ENCODE measurements at places on chromosomes 7 and 10.

DNA sequence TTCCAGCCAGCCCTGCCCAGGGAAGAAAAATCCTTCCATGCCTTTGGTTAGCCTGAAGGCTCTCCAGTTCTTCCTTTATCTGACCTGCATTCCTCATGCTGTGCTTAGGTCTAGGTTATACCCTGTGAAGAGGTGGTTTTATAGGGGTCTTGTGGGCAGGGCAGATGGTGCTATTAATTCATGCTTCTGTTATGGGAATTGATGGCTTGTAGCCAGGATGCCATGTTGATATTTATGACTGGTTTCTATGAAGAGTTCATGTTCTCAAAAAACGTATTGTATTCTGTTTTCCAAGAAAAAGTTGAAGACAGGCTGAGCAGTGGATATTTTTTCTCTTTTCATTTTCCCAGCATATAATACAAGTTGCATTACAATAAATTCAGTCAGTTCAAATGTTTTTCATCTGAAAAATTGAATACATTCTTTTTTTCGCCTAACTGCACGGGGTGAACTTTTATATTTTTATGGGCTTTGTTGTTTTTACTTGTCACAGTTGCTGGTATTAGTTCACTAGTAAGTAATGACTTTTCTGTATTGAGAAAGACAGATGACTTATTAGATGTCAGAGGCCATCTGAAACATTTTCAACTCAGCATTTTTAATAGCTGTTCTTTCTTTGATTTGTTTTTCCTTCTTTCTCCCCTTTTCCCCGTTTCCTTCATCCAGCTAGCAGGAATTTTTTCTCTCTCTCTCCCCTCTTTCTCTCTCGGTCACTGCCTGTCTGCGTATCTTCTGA, 322.8 kb downstream of the LRMDA start:
- no peak for DNase-seq

DNA sequence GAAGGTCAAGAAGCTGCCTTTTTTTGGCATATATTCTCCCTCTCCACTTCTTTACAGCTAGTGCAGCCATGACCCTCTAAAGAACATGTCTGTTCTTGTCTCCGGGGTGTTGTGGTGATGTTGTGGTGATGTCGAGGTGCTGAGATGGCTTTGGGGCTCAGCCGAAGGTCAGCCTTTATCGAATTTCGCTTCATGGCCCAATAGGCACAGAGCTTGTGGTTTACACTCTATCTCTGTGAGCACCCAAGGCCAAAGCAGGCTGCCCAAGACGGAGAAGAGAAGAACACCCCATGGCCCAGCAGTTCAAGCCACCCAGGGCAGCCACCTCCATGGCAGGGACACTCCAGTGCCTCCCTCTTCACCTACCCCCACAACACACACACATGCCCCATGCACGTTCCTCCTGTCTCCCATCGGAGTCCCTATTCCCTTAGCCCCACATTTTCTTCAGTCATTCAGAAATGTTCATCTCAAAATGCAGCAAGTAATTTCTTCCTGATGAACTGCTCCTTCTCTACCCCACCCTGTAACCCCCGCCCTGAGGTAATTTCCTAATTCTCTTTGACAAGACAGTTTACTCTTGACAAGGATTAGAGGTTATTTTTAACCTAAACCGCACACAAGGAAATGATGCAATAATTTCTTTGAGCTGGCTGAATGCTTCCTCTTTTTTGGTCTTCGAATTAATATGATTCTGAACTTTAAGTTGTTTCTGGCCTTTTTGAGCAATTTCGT, 18.6 kb upstream of the ADRB1 start:
- no peak for DNase-seq

GRCh38 chr7:104951546-104951945, 62.5 kb upstream of the KMT2E start:
- DNase-seq: no peak

- DNase-seq: no peak
Measured at GRCh38 chr7:108046952-108047506, 44.1 kb upstream of the LAMB1 start.

DNA sequence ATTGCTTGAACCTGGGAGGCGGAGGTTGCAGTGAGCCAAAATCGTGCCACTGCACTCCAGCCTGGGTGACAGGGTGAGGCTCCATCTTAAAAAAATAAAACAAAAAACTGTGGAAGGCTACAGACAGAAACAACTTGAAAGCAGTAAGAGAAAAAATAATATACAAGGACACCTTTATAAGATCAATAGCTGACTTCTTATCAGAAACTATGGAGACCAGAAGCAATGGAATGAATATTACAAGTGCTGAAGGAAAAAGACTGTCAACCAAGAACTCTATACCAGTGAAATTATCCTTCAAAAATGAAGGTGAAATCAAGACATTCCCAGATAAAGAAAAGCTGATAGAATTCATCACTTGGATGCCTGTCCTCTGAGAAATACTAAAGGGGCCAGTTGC, 49.0 kb downstream of the RBAK start:
- no peak for DNase-seq

- DNase-seq: no peak
Measured at GRCh38 chr10:13117841-13118783, 18.1 kb downstream of the OPTN start.

DNA sequence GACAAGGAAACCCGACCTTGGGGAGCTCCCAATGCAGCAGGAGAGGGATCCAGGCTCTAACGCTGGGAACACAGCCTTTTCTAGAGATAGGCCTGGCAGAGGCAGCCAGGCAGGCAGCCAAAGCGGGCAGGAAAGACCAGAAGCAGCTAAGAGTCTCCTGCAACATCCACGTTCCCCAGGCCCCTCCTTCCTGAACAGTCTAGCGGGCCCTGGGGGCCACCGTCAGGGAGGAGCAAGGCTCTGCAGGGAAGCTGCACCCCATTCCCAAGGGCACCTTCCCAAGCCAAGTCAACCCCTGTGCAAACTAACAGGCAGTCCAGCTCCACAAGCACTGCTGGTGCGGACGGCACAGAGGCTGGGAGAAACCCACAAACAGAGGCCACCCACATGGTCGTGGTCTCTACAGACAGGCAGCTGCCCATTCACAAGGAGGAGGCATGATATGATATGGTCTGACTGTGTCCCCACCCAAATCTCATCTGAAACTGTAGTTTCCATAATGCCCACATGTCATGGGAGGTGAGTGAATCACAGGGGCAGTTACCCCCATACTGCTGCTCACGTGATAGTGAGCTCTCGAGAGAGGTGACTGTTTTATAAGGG, 115.7 kb downstream of the MAD1L1 start:
- no peak for DNase-seq

- DNase-seq: no peak
Measured at GRCh38 chr7:83190659-83191389, 28.1 kb upstream of the PCLO start.

- no peak for DNase-seq
Measured at GRCh38 chr10:55277549-55277948, 476.5 kb upstream of the PCDH15 start.

GRCh38 chr7:71753956-71754664, 622.2 kb downstream of the GALNT17 start:
- no peak for DNase-seq

DNA sequence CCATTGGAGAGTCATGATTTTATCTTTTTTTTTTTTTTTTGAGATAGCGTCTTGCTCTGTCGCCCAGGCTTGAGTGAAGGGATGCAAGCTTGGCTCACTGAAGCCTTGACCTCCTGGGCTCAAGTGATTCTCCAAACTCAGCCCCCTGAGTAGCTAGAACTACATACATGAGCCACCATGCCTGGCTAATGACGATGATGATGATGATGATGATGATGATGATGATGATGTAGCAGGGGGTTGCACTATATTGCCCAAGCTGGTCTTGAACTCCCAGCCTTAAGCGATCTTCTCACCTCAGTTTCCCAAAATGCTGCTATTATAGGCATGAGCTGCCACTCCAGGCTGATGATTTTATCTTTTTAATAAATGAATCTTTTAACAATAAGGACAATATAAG, 13.9 kb upstream of the PLAC9 start:
- DNase-seq: no peak

DNA sequence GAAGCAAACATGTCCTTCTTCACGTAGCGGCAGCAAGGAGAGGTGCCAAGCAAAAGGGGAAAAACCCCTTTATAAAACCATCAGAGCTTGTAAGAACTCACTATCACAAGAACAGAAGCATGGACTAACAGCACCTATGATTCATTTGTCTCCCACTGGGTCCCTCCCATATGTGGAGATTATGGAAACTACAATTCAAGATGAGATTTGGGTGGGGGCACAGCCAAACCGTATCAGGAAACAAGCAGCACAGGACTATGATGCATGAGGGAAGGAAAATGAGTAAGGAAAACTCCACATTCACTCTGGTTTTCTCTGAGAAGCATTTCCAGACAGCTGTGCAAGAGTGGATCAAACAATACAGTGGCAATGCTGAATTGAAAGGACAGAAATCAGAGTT, 81.6 kb downstream of the RSU1 start:
- no peak for DNase-seq

- DNase-seq: no peak
Measured at GRCh38 chr7:143337216-143337615, 21.3 kb downstream of the CLCN1 start.

DNA sequence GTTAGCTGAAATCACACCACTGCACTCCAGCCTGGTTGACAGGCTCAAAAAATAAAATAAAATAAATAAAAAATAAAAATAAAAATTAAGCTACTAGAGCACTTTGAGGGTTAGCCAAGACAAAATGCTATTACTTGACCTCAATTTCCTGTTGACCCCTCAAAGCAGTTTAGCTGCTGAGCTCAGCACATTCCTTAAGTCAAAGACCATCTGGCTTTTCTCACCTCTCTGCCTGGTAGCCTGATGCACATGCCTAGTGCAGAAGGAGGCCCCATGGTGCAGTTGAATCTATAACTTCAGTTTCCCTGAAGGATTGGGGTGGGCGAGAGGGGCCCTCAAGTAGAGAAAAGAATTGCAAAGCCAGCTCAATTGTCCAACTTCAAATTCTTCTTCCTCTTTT, 211.1 kb upstream of the GALNT17 start:
- DNase-seq: no peak

DNA sequence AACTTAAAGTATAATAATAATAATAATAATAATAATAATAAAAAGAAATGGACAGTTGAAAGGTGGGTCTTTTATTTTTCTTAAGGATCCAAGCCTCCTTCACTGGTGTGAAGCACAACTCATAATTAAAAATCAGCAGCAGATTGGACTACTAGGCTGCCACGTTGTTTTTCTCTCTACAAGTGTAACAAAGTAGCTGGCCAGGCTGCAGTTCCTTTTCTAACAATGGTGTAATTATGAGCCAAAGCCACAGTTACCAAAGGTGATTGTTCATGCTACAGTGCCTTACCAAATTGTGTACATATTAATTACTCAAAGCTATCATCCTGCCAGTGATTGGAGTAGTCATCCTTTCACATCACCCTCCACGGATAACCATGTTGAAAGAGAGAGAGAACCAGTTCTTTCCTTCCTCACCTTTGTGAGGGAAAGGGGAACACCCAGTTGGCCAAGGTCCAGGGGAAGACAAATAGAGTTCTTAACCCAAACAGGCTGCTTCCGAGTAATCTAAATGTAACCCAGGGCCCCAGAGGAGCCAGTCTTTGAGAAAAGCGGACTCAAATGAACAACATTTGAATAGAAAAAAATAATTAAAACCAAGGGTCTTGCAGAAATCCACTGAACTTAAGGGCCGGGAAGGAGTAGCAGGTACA, 86.3 kb upstream of the NPS start:
- no peak for DNase-seq

DNA sequence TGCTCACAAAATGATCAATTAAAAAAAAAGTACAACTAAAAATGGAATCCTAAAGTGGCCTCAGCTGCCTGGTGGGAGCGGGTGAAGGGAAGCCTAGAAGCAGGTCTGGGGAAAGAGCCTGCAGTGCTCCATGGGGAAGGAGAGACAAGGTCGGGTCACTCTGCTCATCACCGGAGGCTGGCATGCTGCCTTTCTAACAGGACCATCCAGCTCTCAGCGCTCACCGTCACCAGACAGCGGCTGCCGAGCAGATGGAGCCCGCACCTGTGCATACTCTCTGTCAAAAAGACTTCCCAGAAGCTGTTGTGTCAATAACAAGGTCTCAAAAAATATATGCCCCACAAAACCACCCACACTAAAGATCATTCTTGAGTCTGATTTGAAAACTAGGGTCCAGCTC, 112.8 kb downstream of the BAMBI start:
- DNase-seq: no peak

DNA sequence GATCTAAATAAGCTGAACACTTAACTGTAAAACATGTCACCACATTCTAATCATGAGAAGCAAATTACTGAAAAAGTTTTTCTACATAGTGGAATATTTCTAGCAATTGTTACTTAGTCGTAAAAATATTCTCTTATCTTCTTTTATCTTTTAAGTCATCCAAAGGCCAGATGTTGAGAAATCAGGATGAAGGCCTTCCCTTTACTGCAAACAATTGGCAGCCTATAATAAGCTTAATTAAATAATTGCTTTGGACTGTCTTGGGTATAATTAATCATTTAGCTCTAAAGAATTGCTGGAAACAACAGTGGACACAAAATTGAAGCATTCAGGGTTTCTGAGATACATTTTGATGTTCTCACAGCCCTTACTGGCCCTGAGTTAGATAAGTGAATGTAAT, 226.5 kb downstream of the FANK1 start:
- DNase-seq: no peak

DNA sequence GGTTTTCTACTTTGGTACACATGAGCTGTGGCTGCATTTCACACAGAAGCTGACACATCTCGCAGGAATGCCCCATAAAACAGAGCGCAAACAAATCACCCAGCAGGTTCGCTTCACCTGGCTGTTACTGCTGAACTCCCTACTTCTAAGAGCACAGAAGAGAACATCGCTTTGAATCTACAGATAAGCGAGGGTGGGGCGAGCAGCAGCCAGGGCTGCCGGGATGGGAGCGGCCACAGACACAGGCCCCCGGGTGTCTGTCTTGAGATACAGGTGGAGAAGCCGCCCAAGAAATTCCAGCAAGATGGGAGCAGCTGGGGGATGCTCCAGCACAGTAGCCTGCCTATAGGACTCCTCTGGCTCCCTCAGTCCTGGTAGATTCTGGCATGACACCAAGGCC, 27.4 kb downstream of the OGDHL start:
- no peak for DNase-seq
